ENCODE measurements at places on chromosomes 7 and 10.

- DNase-seq = no peak
Observed at GRCh38 chr7:44654255-44654796, 47.9 kb downstream of the OGDH start.

DNA sequence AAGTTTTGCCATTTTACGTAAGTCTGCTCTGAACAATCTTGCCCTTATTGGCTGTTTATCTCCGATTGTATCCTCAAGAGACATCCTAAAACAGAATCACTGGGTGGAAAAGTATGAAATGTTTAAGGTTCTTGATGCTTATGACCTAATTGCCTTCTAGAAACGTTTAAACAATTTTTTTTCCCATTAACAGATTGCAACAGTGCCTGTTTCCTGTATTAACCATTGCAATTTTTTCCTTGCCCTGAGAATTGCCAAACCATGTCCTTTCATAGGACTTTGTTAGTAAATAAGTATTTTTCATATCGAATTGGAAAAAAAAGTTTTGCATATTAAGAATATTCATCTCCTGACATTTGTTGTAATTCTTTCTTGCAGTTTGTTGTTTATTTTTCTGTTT is 639.8 kb downstream of the INHBA start:
- DNase-seq = no peak

DNA sequence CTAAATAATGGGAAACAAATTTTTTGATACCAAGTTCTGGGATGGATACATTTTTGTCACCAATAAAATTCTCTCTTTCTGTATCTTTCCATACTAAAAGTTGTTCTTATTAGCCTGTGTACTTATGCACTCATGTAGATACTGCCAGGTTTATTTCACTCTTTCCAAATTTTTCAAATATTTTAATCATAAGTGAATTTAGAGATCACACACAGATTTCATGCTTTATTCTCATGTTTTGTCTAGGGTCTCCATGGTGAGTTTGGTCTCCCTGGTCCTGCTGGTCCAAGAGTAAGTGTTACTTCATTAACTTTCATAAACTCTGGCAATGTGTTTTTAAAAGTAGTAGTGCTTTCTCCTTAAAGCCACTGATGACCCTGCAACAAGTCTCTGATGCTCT is 20.3 kb downstream of the COL1A2 start:
- no peak for DNase-seq

GRCh38 chr7:11478426-11478825 is 353.6 kb downstream of the THSD7A start:
- DNase-seq = no peak

- DNase-seq = no peak
Observed at GRCh38 chr10:639751-640672, 49.5 kb downstream of the DIP2C start.

DNA sequence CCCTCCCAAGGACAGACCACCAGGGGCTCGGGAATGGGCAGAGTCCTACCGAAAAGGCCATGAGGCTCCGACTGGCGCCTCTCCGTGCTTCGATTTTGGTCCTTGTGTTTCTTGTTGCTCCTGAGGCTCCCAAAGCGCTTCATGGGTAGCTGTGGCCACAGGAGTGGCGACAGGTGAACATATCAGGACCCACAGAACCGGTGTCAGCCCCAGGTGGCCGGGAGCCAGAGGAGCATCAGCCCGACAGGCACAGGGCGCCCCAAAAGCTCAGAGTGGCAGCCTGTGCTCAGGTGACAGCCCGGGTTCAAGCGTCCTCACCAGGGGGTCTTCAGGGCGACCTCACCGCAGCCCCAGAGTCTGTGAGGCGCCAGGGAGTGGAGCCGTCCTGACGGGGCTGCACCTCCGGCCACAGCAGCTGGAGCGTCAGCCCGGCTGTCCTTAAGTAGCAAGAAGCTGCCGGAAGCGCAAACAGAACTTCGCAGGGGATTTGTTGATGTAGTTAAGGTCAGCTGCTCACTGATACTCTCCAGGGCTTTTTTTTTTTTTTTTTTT is 141.0 kb downstream of the PRKAG2 start:
- DNase-seq = no peak

GRCh38 chr7:41942468-41943093 is 239.7 kb upstream of the INHBA start:
- no peak for DNase-seq

- no peak for DNase-seq
Observed at GRCh38 chr7:81206667-81207360, 288.0 kb upstream of the SEMA3C start.

DNA sequence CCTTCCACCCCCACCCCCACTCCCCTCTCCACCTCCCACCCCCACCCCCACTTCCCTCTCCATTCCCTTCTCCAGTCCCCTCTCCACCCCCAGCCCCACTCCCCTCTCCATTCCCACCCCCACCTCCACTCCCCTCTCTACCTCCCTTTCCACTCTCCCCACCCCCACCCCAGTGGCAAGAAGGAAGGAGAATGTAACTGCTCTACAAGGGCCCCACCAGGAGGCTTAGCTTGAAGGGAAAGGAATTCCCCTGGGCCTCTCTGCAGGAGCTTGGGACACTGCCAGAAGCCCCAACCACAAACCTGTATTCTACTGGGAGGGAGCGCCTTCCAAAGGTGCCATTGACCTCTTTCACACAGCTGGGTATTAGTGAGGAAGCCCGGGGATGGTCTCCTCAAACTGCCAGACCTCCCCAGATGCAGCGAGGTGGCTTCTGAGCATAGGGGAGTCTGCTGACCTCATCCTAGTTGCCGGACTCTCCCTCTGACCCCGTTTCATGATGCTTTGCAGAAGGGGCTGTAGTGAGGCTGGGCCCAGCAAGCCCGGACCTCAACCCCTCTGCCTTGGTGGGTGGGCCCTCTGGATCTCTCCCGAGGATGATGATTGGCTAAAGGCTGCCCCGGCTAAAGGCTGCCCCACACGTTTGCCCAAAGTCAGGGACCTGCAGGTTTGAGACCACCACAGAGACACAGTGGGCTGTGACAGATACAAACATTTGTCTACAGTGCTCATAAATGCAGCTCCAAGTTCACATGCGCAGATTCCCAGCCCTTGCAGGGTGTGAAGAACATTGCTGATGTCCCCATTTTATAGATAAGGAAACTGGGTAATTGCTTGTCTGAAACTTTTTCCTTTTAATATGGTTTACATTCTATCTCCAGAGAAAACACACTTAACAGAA is 2.9 kb downstream of the DEPP1 start:
- DNase-seq = no peak

DNA sequence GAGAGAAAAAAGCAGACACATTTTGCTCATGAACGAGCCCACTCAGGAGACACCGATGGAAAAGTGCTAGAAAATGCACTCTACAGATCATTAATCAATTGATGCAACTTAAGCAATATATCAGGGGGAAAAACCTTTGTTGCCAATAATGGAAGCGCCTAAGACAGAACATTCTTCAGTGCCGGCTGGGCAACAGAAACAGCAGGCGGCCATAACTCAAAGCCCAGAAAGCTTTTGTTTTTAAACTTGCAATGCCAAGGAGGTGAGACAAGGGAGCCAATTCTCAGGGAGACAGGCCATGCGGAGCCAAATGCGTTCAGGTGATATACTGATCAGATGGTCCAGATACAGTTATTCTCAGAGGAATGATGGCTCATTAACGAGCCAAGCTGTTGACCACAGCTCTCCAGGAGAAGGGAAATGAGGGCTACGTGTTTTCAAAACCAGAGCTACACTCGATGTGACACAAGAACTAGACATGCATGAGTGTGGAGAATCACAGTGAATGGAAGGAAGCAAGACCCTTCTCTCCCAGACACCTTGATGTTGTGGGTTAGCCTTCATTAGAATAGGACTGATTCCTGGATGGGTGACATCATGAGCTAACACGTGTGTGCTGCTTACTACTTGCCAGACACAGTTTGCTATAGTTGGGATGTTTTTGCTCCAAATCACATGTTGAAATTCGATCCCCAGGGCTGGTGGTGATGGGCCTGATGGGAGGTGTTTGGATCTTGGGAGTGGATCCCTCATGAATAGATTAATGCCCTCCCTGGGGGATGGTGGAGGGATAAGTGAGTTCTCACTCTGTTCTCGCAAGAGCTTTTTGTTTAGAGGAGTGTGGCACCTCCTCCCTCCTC is 79.1 kb upstream of the KCNMA1 start:
- DNase-seq = no peak
